ENCODE measurements at places on chromosomes 5 and 9.
A peak's percentile ranks its signal among the peaks of the same experiment; 100 is the strongest.

DNA sequence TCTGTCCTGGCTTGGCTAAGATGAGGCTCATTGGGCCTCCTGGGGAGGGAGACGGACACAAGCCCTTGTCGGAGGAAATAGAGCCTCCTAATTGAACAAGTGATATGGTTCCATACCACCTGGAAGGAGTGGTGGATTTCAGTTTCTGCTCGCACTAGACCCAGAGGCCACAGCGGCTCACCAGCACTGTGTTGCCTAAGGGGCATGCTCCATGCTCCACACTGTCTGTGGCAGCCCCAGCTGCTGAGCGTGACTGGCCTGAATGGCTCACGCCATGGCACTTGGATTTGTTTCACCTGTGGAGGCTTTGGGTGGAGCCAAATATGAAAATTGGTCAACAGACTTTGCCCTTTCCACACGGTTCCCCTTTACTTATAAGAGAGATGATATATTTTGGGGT is 181.1 kb downstream of the HSPA4 start:
- DNase-seq, result no peak

DNA sequence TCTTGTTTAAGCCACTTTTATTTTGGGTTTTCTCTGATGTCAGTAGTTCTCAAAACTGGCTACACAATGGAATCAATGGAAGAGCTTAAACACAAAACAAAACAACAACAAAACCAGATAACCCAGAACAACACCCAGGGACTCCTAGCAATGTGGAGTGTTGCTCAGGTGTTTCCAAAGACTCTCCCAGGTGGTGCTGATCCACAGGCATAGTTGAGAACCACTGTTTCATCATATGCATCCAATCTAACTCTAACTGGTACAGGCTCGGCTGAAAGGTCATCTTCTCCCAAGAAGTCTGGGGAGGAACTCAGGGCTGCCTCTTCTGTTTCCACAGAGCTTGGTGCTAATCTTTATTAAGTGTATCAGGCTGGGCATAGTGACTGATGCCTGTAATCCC is 5.4 kb upstream of the ALDH1B1 start:
- no peak for DNase-seq

- no peak for DNase-seq
These were observed 392.9 kb downstream of the RASEF start for GRCh38 chr9:82670000-82670399.

GRCh38 chr5:80468131-80468530 is 19.8 kb upstream of the FAM151B start:
- DNase-seq, result no peak

GRCh38 chr9:95413793-95414192 is 96.3 kb upstream of the FANCC start:
- no peak for DNase-seq

DNA sequence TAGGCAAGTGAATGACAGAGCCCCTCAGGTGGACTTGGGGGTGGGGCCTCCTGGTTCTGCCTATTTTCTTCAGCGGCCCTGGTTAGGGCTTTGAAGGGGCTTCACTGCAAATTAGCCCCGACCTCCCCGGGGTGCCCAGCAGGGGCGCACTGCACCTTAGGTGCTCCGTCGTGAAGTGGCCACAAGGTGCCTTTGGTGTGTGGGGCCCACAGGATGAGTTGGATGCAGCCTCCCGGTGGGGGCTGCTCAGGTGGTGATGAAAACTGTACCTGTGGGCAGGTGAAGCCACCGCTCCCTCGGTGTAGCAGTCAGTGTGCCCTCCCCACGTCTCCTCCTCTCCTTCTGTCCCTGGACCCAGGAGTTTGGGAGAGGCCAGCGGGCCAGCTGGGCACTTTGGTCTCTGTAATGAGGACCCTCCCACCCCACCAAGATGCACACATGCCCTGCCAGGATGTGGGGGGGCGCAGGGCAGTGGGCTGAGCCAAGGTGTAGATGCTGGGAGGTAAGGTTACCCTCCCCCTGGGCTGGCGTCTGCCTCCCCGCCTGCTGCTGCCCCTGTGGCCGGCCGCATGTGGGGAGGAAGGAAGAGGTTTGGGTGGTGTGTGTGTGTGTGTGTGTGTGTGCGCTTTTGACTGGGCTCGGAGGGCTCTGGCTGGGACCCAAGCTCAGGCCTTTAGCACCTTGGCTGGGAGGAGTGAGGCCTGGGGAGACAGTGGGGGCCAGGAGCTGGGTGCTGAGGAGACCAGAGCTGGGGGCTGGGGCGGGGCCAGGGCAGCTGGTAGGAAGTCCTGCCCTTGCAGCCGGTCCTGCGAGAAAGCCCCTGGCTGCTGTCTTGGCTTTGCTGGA is 55.6 kb downstream of the RXRA start:
- DNase-seq, result peak; percentile 1

- DNase-seq, result no peak
These were observed 15.1 kb downstream of the GRAMD2B start for GRCh38 chr5:126438267-126438666.

DNA sequence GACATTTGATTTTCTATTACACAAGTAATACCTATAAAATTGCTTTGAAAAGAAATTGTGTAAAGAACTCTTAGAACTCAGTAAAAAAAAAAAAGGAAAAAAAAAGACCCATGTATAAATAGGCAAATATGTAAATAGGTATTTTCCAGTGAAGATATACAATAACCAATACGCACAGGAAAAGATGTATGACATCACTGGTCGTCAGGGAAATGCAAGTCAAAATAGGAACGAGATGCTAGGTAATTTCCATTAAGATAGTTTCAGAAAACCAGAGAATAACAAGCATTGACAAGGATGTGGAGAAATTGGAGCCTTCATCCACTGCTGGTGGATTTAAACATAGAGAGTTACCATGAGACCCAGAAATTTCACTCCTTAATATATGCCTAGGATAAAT is 708.8 kb downstream of the MTRR start:
- DNase-seq, result no peak

DNA sequence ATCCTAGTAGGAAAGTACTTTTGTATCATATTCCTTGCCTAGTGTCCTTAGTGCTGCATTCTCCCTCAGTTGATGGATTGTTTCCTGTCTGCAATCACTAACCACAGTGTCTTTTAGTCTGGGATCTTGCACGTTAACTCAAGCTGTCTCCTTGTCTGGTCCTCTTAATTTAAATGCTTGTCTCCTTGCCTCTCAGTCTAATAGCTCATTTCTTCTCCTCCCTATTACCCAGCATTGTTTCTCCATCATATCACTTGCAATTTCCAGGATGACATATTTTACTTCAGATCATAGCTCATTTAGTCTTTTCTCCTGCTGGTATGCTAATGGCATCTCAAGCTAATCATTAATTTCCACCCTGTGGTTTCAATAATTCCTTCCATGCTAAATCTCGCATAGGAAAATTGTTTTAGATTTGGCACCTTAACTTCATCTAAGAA is 2052.0 kb upstream of the C9orf72 start:
- DNase-seq, result no peak

GRCh38 chr5:2205185-2205585 is 322.5 kb upstream of the IRX4 start:
- no peak for DNase-seq

GRCh38 chr5:176169393-176170063 is 68.7 kb upstream of the SIMC1 start:
- peak; percentile 82 for DNase-seq

GRCh38 chr9:134220311-134220710 is 55.9 kb upstream of the RNU6ATAC start:
- no peak for DNase-seq

DNA sequence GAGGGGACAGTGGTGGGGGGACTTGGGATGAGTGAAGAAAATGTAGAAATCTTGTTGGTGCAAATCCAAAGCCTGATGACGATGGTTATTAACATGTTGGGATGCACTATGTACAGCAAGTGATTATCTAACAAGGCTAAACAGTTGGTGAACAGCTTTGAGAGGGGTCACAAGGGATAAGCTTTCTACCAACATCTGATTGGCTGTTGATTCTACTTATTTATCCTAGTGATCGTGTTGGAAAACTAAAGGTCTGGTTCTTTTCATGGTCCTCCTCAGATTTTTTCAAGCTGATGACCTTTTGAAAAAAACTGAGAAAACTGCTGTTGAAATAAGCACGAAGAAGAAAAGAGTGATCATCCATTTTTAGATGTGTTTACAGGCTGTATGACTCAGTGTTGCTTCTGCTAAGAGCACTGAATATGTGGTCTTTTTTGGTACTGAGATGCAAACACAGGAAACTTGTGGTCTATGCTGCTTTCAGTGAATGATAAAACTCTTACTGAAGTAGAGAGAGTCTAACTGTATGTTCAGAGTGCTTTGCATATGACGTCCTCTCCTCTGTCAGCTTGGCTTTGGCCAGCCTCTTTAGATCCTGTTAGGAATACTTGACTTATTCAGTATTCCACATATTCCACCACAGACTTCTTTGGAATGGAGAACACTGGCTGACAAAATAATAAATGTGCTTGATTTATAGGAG is 174.8 kb downstream of the SLF1 start:
- no peak for DNase-seq

- no peak for DNase-seq
These were observed 21.5 kb downstream of the XPA start for GRCh38 chr9:97675655-97676054.

- DNase-seq, result no peak
These were observed 40.4 kb downstream of the LPAR1 start for GRCh38 chr9:110997847-110998246.

DNA sequence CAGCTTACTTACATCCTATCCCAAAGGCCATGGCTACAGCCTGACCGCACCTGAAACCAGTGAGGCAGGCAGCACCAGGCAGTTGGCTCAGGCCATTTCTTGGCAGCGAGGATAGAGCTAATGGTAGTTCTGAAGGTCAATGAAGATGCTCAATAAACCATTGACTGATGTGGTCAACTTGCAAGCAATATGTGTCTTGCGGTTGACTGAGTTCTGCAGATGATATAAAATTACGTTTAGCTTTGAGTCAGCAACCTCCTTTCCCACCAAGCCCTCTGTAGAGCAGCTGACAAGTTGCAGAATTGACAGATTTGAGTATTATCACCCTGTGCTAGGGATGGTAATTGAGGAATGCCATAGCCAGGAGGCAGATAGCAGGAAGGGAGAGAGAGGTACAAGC is 189.0 kb upstream of the PUM3 start:
- DNase-seq, result no peak

DNA sequence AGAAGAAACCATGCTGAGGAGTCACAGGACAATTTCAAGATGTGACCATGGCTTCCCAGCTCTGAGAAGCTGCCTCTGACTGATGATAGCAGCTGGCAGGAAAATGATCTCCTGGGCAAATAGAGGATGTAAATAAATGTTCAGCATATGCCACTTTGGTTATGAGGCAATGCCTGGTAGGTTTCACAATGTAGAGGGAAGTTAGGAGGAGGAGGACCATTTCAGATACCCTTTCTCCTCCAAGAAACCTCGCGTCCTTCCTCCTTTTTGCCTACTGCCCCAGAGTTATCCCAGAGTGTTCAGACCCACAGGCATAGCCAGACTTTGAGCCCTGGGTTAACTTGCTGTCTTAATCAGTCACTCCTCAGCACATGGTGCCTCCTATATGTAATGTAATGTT is 541.6 kb upstream of the DAP start:
- no peak for DNase-seq

DNA sequence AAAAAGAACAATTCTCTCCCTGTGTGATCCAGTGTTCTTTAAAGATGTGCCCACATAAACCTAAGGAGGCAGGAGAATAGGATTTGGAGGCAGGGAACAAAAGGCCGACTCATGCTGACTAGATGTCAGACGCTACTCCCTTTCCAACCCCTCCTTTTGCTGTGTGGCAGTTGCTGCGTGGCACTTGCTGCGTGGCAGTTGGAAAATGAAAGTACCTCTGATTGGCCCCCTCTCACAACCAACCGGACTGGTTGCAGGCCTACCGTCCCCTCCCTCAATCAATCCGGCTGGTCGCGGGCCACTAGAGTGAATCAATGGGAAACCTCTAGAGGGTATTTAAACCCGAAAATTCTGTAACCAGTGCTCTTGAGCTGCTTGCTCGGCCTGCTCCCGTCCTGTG is 551.0 kb downstream of the KIF4B start:
- DNase-seq, result peak; percentile 44

- DNase-seq, result peak; percentile 57
These were observed 538.2 kb downstream of the CCDC171 start for GRCh38 chr9:16090907-16091629.

DNA sequence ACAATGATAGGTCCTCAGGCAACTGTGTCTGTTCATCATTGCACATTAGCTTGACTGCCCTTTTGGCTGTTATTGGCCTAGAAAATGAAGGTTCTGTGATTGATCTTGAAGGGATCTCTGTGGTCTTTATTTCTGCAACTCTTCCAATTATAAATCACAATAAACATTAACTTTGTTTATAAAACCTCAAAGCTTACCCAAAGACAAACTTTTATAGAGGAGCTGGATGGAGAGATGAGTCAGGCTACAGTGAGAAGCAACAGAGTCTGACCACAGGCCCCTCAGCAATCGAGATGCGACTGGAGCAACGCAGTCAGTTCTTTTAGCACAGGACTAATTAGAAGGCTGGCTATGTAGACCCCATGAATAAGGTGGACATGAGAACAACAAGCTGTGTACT is 5.3 kb downstream of the MACROH2A1 start:
- no peak for DNase-seq

DNA sequence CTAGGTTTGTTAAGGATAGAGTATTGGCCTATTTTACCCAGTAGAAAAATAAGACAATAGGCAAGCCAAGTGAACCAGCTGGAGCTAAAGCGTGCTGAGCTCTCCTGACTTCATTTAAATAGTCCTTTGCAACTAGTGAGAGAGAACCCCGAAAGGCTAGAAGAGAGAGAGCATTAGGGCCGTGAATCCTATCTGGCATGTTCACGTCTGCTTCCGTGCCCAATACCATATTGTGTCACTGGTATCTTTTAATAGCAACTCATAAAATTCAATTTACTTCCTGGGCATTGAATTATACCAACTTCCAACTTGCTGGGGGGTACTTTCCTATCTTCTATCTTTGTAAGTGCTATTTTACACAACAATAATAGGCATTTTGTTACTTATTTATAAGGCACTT is 13.8 kb downstream of the DNAJC18 start:
- DNase-seq, result no peak
